ENCODE measurements at places on chromosomes 11 and 22. TPM values are rescaled to one million over a fixed set of nuclear protein-coding genes. Genes with fewer than 3 reads are reported as not detected.

The KLHDC7B gene
- 23.4 TPM for polyA plus RNA-seq

The RAPSN gene
- 0.66 TPM for polyA plus RNA-seq

The PARVB gene
- polyA plus RNA-seq: 15.2 TPM

The MS4A15 gene
- 0.23 TPM for polyA plus RNA-seq

The RNH1 gene
- 114 TPM for polyA plus RNA-seq

The ADORA2A gene
- polyA plus RNA-seq: 21.8 TPM

The NXPE1 gene
- polyA plus RNA-seq: not detected

The LRRC74B gene
- polyA plus RNA-seq: 0.16 TPM

The GVQW3 gene
- 1.4 TPM for polyA plus RNA-seq

The OR2D2 gene
- not detected for polyA plus RNA-seq

The MS4A12 gene
- polyA plus RNA-seq: 0.39 TPM

DNA sequence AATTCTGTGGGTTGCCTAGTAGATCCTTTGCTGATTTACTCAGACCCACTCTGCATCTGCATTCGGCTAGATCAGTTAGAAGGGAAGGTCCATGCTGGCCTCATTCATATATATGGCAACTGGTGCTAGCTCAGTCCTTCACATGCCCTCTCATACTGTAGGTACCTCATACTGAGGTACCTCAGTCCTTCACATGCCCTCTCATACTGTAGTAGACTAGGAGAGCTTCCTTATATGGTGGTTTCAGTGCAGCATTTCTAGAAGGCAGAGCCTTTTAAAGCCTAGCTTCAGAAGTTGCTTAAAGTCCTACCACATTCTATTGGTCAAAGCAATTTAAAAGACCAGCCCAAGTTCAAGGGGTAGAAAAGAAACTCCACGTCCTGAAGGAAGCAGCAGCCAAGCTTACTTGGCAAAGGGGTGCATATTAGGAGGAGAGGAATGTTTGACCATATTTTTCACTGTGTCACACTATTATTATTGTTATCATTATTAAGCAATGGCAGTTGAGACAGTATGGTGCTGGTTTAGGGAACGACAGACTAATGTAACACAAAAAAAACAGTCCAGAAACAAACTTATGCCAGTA, 356.4 kb downstream of the DYNC2H1 start:
- no peak for DNase-seq

DNA sequence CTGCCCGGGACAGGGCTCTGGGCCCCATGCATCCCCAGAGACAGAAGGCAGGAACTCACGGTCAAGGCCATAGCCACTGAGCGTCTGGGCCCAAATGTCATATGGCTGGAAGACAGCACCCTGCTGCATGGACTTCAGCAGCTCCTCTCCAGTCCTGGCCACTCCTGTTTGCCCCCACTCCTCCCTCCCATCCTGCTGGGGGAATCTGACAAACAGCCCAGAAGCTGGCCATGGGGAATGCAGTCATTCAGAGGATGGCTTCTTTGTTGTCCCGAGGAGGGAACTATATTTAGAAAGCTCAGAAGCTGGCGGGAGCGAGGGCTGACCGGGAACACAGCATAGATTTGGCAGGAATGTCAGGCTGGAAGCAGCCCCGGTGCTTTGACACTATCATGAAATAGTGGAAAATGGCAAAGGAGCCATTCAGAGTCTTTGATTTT, 35.0 kb downstream of the DKK3 start:
- DNase-seq: no peak

DNA sequence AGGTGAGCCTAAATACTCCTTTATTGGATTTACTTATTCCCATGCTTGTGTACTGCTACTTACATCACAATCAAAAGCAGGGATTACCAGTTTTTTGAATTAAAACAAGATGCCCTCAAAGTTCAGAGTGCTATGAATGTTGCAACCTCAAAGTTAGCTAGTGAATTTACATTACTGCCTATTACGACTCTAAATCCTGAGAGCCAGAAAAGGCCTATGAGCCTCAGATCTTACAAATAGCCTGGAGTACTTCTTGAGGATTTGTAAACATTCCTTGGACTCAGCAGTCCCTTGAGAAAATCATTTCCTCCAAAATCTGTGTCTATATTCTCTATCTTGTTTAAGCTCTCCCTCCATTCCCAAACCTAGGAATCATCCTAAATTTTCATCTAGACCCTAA, 25.5 kb downstream of the CHORDC1 start:
- DNase-seq: no peak

DNA sequence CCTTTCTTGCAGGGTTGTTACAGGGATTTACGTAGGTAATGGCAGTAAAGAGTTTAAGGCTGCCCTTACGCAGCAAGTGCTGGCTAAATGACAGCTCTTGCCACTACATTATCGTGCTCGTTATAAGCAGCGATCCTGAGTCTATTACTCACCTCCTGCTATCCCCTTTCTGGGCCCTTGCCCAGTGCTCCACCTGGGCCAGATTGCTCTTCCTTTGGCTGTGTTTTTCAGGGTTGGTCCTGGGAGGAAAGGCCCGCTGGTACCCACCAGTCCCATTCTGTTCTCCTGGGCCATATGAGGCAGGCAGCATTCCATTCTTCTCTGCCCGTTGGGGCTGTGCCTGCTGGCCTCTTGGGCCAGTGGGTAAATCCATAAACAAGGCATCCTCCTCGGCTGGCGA, 87.5 kb downstream of the C11orf58 start:
- no peak for DNase-seq

- DNase-seq: no peak
Observed at GRCh38 chr11:125975634-125976033, 29.8 kb downstream of the VSIG10L2 start.

- DNase-seq: no peak
Observed at GRCh38 chr11:130474637-130475400, 26.4 kb downstream of the ADAMTS15 start.

GRCh38 chr22:46738647-46739093, 618 bp upstream of the CERK start:
- DNase-seq: peak; percentile 40

DNA sequence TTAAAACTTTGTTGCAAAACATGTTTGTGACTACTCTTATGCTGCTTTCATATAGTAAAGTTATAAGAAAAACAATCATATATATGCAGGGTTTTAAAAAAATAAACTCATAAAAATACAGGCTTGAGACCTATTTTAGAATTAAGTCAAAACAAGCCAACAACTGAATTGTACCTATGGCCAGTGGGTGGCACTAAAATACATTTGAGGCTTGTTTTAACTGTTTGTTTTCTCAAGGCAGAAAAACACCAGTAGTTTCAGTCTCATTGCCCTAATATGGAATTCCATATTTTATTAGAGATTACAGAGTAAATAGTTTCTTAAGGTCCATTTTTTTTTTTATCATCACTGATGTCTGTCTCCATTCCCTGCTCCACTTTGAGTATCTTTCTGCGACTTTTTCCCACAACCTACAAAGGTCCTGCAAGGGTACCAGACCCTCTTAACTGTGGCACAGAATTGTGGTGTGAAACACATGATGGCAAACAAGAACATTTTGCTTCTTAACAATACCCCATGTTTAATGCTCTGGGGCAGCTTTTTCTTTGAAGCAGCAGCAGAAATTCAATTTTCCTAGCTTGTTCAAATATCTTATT, 8.5 kb upstream of the CCDC89 start:
- DNase-seq: no peak

- DNase-seq: no peak
Observed at GRCh38 chr11:93784935-93785360, 866 bp downstream of the MED17 start.

- DNase-seq: no peak
Observed at GRCh38 chr11:32531528-32531927, 52.1 kb upstream of the EIF3M start.

DNA sequence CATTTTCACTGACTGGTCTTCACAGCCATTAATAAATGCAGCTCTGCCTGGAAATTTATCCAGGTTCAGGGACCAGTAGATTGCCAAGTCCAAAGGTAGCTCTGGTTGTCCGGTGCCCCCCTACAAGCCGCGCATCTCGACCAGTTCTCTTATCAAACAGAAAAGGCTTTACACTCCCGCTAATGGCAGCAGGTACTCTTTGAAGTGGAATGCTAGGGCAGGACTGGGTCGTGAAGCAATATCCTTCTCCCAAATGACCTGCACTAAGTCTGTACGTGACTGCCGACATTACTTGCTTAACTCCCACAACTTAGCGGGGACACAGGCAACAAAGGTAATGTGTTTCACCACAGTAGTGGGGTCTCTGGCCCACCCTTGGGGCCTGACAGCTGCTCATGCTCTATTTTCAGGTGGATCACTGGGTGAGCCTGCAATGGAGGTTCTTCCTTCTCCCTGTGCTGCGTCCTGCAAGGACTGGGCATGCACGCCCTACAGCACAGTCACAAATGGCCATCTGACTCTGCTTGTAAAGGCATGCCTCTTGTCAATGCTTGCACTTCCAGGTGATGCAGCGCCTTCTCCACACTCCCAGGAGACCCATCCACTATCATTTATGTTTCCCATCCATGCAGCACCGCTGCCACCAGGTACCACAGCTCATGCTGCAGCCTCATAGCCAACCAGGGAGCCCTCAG, 96.1 kb upstream of the CTSC start:
- no peak for DNase-seq

DNA sequence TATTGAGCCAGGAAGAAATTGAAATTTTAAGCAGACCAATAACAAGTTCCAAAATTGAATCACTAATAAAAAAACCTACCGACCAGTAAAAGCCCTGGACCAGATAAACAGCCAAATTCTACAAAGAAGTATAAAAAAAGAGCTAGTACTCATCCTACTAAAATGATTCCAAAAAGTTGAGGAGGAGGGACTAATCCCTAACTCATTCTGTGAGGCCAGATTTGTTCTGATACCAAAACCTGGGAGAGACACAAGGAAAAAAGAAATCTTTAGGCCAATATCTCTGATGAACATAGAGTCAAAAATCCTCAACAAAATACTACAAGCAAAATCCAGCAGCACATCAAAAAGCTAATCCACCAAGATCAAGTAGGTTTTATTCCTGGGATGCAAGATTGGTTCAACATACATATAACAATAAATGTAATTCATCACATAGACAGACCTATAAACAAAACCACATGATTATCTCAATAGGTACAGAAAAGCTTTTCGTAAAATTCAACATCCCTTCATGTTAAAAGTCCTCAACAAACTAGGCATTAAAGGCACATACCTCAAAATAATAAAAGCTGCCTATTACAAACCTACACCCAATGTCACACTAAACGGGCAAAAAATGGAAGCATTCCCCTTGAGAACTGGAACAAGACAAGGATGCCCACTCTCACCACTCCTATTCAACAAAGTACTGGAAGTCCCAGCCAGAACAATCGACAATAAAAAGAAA, 13.1 kb downstream of the OR52A5 start:
- no peak for DNase-seq

GRCh38 chr11:121057922-121058321, 34.0 kb downstream of the TBCEL start:
- no peak for DNase-seq

DNA sequence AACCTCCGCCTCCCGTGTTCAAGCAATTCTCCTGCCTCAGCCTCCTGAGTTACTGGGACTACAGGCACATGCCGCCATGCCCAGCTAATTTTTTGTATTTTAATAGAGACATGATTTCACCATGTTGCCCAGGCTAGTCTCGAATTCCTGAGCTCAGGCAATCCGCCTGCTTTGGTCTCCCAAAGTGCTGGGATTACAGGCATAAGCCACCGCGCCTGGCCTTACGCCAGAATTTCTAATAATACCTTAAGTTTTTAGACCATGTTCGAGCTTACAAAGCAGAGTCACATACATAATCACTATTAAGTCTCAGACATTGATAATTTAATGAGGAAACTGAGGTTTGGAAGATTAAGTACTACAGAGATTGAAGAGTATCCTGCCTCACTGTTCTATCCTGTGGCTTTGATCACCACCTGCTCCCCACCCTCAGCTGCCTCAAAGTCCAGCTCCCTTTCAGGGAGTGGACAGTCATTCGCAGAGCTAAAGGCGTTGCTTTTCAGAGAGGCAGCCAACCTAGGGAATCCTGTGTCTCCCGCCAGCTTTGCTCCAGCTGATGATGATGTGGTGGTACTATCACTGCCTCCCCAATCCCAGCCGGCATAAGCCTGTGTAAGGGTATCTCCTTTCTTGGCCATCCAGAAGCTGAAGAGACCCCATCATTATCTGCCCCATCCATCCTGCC, 7.7 kb downstream of the UBASH3B start:
- DNase-seq: no peak

- no peak for DNase-seq
Observed at GRCh38 chr22:47102081-47102480, 339.6 kb downstream of the TBC1D22A start.

- DNase-seq: no peak
Observed at GRCh38 chr22:18152519-18152918, 2.5 kb downstream of the USP18 start.

DNA sequence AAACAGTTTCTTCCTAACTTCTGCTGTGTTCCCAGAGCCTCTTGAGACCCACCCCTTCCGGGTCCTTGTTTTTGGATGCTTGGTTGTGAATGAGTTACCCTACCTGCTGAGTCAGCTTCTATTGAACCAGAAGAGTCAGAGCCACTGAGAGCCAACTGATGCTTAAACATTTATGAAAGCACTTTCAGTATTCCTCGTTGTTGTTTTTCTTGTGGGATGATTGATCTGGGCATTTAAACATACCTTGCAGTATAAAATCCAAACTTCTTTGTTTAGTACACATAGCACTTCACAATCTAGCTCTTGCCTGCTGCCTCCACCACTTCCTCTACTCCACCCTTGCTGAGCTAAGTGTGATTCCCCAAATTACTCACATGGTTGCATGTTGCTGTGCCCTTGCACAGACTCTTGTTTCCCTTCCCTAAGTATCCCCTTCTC, 5.5 kb downstream of the PRSS23 start:
- DNase-seq: no peak

DNA sequence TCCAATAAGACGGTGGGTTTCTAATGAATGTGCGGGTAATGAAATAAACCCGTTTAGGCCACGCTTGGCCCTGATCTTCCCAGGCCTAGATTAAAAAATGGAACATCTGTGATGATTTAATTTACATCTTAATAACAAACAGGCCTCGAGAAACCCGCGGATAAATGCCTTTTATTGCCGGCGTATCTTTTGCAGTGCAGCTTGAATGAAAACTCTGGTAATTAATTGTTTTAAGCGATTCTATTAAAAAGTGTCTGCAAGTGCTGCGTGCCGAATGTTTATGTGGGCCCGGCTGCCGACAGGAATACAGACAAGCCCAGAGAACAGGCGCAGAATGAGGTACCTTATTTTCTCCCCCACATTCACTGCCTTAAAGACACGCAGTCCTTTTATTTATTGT, 420.7 kb downstream of the MN1 start:
- DNase-seq: no peak
